Right kidney (tissue), 9 donors: ENCODE measurements at places on chromosomes 12 and 14.

DNA sequence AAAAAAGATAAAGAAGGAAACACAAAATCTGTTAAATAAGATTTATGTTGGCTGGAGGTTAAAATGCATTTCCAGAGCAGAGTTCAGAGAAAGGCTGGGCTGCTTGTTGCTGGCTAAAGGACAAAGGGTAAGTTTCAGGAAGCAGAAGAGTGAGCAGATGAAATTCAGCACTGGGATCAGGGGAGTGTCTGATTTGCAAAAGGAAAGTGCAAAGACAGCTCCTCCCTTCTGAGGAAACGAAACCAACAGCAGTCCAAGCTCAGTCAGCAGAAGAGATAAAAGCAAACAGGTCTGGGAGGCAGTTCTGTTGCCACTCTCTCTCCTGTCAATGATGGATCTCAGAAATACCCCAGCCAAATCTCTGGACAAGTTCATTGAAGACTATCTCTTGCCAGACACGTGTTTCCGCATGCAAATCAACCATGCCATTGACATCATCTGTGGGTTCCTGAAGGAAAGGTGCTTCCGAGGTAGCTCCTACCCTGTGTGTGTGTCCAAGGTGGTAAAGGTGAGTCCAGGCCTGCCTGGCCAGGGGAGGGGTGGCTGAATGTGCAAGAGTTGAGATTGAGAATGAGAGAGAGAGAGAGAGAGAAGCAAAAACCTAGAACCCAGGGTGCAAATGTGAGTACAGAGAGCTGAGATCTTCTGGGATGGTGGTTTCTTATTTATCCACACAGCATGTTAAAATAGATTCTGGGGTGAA is at the start of gene OAS1:
TSS of gene OAS1 (plus strand) at position 251 of the 703 bp plus-strand sequence. CDS start at position 329, 78 bp downstream.
- DNase-seq: peak; percentile 29

DNA sequence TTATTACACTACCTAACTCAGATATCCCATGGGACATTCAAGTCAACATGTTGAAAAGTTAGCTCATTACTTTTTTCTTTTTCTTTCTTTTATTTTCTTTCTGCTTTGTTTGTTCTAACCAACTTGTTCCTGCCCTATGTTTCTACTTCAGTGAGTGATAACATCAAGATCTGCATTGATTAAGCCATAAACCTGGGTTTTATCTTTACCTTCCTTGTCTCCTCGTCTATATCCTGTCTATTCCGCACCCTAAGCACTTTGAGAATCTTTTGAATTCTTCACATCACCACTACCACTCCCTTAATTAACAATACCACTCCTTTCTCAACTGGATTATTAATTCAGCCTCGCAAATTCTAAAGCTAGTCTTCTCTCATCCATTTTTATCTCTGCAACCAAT is 81.9 kb upstream of the AVPR1A start:
- DNase-seq: no peak

- no peak for DNase-seq
These were observed 249.9 kb downstream of the ALX1 start for GRCh38 chr12:85529896-85530295.

GRCh38 chr14:22838631-22839041 is 2.3 kb downstream of the MMP14 start:
- DNase-seq: no peak

GRCh38 chr12:130764073-130764472 is 48.0 kb upstream of the RIMBP2 start:
- no peak for DNase-seq

- DNase-seq: no peak
These were observed 44.4 kb downstream of the IGF1 start for GRCh38 chr12:102435827-102436436.

DNA sequence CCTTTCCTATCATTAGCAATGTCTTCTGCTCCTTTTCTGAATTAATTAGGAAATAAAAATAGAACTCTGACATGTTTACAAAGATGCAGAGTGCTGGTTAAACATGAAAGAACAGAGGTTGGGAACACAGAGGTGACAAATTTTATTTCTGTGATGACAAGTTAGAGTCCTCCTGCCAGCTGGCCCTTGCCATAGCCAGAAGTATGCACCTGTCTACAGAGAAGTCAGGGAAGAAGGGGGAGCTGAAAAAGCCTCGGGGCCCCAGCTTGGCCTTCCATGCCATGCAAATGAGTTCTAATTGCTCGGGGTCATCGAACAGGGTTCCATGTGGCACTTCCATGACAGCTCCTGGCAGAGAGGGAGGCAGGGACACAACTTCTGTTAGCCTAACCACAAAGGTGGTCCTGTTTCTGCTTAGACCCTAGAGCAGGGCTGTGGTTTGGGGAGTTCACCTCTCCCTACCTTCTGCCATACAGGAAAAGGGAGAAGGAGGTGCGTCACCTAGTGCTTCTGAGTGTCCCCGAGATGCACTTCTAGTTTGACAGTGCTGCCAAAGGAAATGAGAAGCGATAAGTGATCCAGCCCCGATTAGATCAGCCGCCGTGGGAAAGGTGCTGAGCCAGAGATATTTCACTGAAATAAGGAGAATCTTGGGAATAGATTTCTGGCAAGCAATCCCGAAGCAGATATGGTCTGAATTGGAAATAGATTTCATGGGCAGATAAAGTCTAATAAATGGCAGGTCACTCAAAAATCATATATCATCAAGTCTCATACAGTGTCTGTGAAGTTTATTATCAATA is 155.8 kb upstream of the FOXN3 start:
- no peak for DNase-seq

GRCh38 chr14:68886109-68886434 is 93.0 kb downstream of the ACTN1 start:
- DNase-seq: no peak

DNA sequence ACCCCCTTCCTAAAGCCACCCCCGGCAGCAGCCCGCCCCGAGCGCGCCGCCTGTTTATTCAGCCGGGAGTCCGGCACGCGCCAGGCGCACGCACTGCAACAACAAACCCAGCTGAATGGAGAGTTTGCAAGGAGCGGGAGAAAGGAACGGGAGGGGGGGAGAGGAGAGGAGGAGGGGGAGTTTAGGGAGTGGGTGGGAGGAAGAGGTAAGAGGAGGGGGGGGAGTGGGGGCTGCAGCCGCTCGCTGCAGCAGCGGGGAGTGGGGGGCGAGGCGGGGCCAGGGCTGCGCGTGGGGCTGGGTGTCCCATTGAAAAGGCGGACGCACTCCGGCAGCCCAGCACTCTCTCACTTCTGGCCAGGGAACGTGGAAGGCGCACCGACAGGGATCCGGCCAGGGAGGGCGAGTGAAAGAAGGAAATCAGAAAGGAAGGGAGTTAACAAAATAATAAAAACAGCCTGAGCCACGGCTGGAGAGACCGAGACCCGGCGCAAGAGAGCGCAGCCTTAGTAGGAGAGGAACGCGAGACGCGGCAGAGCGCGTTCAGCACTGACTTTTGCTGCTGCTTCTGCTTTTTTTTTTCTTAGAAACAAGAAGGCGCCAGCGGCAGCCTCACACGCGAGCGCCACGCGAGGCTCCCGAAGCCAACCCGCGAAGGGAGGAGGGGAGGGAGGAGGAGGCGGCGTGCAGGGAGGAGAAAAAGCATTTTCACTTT is at the start of gene ASCL1:
TSS of gene ASCL1 (plus strand) at position 336 of the 712 bp plus-strand sequence. CDS start 571 bp downstream, outside the sequence.
- DNase-seq: no peak

DNA sequence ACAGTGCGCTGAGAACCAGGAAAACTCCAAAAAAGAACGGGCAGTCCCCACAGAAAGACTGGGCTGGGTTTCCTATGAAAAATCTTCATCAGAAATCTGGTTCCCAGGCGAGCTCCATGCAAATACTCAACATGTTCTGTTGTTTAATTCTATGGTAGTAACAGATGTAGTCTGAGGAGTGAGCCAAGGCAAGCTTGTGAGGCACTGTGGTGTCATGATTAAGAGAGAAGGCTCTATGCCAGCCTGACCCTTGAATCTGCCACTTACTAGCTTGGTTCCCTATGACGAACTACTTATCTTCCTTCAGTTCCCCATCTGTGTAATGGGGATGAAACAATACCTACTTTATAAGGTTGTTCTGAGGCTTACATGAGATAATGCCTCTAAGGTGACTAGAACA is 10.7 kb downstream of the POMT2 start:
- DNase-seq: no peak

GRCh38 chr12:132926415-132926833 is 29.7 kb downstream of the ZNF605 start:
- no peak for DNase-seq

- no peak for DNase-seq
These were observed 247.5 kb upstream of the CRY1 start for GRCh38 chr12:107340898-107341297.

DNA sequence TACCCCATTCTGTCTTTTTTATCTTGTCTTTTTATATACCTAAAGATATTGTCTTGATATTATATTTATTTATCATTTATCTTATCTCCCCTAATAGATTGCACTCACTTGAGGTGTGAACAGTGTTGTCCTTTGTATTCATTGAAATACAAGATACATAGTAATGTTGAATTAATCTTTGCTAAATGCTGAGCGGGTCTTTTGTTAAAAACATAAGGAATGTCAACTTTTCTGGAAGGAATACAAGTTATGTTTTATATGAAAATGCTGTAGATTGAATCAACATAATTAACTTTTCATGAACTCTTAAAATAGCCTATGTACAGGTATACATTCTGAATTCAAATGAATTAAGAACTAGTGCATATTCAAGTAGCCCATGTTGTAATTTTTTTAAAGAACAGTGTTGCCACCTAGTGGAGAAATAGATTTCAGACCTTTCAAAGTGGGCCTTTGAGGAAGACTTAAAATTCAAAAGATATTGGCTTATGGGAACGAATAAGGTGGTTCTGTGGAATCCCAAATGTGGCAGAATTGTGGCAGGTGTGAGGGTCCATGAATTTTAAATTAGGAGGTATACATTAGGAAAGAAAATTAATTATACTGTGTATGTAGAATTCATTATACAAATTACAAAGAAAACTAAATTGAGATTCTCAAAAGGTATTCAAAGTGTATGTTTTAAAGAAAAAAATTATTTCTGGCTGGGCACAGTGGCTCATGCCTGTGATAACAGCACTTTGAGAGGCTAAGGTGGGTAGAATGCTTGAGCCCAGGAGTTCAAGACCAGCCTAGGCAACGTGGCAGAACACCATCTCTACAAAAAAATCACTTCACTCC is 19.1 kb downstream of the BBOF1 start:
- DNase-seq: peak; percentile 18

GRCh38 chr14:20332431-20332787 is 670 bp downstream of the CCNB1IP1 start:
- DNase-seq: no peak

DNA sequence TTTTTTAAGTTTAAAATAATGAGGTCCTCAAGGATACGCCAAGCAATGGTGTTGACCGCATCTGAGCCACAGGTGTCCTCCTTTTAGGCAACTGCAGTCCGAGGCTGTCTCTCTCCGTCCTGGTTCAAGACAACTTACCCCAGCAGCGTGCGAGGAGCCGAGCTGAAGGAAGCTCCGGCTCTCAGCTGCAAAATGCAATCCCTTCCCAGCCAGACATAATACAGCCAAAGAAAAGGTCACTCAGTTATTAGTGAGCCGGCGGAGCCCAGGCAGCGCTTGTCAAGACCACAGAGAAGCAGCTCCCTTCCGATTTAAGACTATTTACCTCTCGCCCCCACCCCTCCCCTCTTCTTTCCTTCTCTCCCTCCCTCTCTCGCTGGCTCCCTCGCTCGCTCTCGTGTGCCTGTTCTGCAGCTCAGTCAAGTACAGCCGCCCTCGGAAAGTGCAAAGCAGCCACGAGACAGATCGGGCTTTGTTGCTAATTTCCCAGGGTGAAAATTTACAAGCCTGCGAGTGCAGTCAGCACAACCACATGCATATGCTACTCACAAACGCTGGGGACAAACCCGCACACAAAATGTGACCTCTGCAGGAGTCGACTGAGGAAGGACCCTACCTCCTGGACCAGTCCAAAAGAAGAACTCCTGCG is 363 bp upstream of the LMO3 start:
- peak; percentile 74 for DNase-seq

- DNase-seq: no peak
These were observed 24.6 kb downstream of the KCTD10 start for GRCh38 chr12:109452489-109452888.

- DNase-seq: no peak
These were observed 5.6 kb downstream of the MBD6 start for GRCh38 chr12:57528176-57528575.

DNA sequence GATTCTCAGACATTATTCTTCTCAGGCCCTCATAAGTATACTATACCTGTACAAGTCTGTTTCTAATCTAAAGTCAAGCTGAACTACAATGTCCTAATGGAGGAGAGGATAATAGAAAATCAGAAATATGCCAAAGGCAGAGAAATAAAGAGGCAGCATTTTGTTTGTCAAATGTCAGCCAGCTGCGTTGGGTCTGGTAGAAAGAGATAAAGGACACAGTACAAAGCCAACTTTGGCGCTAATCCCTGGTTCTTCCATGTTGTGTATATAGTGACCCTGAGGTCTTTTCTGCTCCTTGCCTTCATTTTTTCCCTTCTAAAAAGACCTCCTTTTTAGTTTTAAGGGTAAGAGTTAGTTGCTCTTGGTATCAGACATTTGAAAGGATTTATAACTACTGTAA is 103.1 kb downstream of the PRICKLE1 start:
- no peak for DNase-seq

DNA sequence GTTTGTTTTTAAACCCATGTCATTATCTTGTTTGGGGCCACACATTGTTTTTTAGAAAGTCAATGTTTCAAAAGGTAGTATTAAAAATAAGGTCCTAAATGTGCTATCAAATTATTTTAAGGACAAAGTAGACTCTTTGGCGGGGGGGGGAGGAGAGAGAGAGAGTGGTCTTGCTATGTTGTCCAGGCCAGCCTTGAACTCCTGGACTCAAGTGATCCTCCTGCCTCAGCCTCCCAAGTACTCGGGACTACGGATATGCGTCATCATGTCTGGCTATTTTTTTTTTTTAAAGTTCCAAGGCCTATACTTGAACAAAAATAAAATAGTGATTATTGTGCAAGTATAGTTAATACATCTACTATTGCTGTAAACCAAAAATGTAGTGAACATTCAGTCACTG is 26.2 kb downstream of the PAWR start:
- DNase-seq: no peak

DNA sequence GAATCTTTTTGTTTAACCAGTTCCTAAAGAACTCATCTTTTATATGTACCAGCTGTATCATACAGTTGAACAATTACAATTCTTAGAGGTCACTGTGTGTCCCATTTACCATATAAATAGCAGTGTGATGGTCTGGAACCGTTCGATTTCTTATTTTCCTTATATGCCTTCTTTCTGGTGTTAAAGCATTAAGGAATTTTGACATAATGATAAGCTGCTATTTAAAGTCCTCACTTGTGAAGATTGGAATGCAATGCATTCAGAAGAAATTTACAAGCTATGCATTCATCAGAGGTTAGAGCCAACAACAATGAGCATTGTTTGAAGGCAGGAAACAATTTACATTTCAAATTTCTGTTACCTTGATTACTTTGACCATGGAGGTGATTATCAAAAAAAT is 80.0 kb upstream of the PRICKLE1 start:
- no peak for DNase-seq

DNA sequence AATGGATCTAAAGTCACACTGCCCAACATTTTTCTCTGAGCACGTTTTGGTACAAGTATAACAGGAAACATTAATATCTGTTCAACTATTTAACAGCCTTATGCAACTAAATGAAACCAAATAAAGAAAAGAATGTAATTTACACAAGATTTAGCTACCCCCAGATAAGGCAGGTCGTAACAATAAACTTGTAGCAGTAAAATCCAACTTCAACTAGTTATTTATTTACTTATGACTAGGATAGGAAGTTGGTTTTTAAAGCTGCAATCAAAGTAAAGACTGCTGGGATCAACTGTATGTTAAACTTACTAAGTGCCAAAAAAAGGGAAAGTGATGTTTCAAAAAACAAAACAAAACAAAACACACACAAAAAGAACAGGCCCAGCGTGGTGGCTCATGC is 30.9 kb downstream of the FERMT2 start:
- DNase-seq: no peak
